ENCODE measurements at places on chromosomes 16 and 17.

DNA sequence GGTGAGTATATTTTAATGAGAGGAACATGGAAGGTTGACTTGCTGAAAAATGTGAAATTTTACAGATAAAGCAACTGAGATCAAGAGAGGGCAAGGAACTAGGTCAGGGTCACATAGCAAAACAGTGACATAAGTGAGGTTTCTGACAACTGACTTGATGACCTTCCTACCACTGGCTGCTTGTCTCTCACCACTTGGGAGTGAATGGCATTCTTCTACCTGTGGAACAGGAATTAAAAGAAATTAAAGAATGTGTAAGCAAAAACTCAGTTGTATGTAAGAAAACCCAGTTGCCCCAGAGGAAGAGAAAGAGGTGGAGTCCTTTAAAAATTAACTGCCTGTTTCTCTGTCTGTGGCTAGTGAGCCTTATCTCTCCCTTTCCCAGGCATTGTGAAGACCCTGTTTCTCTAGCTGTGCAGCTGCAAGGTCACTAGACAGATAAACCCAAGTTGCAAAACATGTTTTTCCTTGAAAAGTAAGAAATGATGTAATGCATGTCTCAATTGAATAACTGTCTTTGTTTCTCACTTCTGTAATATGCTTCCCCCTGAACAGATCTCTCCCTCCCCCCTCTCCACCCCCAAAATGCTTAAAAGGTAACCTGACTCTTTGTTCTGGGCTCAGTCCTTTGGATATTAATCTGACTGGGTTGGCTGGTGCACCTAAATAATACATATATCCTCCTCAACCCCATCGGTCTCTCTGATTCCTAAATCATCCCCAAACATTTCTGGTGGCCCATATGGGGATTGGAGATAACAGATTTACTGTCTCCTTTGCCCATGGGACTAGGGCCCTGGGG lies 23.4 kb downstream of the ACSM1 start:
- no peak for DNase-seq

DNA sequence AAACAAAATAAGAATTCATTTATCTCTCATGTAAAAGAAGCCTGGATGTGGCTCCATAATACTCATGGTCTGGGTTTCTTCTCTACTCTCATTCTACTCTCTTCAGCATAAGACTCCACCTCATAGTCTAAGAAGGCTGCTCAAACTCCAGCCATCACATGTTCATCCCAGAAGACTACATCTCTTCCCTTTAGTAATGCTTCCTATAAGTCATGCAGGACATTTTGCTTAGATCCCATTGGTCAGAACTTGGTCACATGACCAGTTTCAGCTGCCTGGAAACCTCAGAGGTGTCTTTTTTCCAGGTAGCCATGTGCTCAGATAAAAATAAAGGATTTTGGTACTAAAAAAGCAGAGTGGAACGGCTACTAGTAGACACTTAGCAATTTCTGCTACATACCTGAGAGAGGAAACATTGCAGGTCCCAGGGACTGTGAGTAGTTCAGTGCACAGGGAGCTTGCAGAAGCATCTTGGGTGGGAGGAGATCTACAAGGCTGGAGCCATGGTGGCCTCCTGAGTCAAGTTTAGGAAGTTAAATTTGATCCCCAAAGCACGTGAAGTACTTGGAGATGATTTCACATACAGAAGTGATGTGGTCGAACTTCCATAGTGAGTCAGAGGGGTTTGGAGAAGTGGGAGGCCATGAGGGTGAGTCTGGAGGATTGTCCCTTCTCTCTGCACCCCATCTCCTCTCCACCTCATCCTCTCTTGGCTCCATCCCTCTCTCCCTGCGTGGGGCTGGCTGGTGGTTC lies 110.2 kb downstream of the CCDC182 start:
- no peak for DNase-seq

DNA sequence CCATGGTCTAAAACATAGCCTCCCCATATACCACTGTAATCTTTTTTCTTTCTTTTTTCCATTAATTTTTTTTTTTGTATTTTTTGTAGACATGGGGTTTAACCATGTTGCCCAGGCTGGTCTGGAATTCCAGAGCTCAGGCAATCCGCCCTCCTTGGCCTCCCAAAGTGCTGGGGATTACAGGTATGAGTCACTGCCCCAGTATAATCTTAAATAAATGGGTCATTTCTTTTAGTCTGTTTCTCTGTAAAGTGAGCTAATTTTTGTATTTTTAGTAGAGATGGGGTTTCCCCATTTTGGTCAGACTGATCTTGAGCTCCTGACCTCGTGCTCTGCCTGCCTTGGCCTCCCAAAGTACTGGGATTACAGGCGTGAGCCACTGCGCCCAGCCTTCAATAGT lies 5.7 kb upstream of the NME1 start:
- DNase-seq = no peak

GRCh38 chr17:81578561-81579225 lies 26.5 kb upstream of the FAAP100 start:
- no peak for DNase-seq

DNA sequence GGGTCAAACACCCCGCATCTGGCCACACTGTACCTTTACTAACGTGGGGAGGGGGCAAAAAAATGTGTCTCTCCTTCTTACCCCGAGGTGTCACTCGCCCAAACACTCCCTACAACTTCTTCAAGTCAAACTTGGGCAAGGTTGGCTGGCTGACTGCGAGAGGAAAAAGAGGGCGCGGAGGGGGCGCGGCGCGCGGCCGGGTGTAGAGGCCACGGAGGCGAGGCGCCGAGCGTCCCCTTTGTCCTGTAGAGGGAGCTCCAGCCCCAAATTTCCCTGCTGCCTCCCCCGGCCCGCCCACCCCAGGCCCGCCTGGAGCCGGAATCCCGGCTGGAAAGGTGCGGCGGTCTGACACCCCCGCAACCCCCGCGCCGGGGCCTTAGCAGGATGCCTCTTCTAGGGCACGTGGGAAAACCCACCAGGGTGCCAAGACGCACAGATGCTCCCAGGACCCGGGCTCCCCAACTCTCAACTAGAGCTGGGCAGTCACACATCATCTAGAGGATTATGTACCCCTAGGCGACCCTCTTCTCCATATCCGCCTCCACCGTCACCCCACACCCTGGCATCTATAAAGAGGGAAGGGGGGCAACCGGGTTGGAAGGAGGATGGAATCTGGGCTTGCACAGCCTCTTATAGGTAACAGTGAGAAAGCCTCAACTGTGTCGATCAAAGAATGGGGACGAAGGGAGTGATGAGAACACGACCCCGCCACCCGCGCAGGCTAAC lies 4.2 kb downstream of the IRX3 start:
- no peak for DNase-seq

DNA sequence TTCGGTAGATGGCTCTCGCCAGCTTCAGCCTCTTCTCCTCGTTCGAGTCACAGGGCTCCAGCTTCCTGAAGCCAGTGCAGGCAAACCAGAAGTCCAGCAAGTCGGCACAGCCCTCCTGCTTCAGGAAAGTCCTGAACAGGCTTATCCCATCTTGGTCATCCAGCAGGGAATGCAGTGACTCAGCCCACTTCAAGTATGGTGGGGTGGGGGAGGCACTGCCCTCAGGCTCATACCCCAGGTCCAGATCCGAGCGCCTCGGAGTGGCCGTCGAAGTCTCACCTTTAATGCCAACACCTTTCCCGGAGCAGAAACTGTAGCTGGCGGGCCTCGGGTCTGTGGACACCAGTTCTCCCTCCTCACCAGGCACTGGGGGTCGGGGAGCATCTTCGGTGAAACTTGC lies 5.9 kb downstream of the AXIN1 start:
- no peak for DNase-seq

GRCh38 chr16:57720142-57720575 lies 15.4 kb upstream of the KATNB1 start:
- no peak for DNase-seq

DNA sequence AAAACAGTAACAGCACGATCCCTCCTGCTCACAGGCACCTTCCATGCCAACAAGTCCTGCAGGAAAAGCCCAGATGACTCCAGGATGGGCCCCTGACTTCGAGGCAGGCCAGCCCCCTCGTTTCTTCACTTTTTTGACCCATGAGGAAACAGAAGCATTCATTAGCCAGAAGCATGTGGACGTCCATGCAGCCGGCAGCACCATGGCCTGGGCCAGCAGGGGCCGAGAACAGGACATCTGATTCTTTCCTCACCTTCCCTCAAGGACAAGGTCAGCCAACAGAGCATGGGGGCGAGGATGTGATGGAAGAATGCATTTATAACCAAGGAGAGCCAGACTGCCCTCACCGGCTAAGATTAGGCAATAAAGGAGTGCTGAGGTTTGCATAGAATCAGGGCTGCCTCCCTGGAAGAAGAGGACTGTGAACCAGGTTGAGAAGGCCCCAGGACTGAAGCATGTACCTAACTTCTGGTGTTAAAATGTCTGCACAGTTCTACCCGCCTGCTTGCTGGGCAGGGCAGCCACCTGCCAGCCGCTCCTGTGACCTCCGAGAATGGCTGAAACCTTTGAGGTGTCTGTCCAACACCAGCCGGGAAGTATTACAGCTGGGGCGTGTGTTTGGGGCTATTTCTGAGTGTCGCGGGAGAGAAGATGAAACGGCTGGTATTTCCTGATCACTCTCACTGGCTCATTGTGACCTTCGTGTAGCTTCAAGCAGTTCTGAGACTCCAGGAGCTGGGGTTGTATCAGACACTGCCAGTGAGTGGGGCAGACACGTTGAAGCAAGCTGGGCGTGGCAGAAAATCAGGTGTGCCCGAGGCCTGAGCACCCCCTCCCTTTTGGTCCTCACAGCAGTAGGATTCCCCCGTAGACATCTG lies 94.0 kb upstream of the TNRC6C start:
- no peak for DNase-seq

DNA sequence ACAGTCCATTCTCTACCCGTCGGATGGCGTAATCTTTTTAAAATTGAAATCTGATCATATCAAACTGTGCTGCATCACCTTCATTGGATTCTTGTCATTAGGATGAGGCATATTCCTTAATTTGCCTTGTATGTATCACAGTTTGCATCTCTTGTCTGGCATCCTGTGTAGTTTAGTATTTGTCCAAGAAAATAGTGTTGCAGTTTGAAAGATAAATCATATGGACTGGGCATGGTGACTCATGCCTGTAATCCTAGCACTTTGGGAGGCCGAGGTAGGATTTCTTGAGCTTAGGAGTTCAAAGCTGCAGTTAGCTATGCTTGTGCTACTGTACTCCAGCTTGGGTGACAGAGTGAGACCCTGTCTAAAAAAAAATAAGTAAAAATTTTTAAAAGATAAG lies 5.8 kb upstream of the RSL1D1 start:
- DNase-seq = peak; percentile 23

DNA sequence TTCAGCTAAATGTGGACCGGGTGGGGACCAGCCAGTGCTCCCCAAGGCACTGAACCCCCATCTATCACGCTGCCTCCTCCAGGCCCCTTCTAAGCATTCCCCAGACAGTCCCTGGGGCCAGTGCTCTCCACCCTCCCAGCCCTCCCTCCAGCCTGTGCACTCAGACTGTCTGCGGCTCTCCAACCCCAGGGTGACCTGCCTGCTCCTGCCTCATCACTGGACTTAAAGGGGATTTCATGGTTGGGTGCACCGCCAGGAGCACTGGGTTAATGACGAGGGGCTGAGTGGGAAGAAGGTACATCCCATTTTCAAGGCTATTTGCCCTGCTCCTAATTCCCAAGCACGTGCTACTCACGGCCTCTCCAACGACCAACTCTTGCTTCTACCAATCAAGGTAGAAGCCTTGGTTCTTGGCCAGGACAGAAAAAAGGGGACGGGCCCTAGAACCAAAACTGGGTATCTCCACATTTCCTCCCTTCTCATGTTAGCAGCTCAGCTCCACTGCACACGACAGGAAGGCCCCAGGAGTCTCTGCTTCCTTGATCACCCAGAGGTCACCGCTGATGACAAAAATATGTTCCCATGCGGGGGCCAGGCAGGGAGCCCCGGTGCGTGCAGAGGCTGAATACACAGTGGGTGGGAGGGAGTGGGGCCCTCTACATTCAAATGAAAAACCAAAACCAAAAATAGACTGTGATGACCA lies 3.5 kb upstream of the ABR start:
- DNase-seq = no peak

GRCh38 chr16:27639561-27640276 lies 89.8 kb downstream of the KATNIP start:
- DNase-seq = peak; percentile 10

DNA sequence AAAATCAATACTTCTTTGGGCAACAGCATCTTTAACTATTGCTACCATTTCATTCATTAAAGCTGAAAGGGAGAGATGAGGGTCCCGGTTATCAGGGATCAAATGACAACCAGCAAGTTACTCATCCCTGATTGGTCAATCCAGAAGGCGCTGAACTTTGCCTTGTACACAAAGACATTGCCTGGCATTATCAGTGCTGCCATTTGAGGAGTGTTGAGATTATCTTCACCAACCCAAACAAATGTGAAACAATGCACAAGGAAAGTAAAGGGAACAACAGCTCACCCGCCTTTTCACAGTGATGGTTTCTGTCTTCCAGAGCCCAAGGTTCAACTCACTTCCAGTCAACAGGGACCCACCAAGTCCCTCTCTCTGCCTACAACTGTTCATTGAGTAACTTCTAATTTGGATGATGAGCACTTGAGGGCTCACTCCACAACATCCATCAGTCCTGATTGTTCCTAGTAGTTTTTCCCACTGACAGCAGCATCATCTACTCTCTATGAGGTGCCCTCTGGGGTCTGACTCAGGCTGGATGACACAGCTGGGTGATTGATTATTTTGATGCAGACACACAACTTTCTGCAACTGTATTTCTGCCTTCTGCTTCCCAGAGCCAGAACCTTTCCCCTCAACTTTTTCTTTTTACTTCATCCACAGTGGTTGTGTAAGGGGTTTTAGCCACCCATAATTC lies 32.0 kb downstream of the LYRM9 start:
- no peak for DNase-seq

GRCh38 chr17:3798273-3799180 lies 2.5 kb downstream of the ITGAE start:
- DNase-seq = no peak

- DNase-seq = no peak
Measured at GRCh38 chr17:40841246-40841645, 18.8 kb upstream of the KRT10 start.

GRCh38 chr17:32551186-32551955 lies 64.6 kb downstream of the CDK5R1 start:
- DNase-seq = no peak

GRCh38 chr17:78399693-78400144 lies 21.3 kb downstream of the PGS1 start:
- DNase-seq = no peak

- DNase-seq = no peak
Measured at GRCh38 chr16:53053967-53054669, 673 bp upstream of the CHD9 start.

- DNase-seq = no peak
Measured at GRCh38 chr17:52209507-52209906, 51.0 kb upstream of the CA10 start.

DNA sequence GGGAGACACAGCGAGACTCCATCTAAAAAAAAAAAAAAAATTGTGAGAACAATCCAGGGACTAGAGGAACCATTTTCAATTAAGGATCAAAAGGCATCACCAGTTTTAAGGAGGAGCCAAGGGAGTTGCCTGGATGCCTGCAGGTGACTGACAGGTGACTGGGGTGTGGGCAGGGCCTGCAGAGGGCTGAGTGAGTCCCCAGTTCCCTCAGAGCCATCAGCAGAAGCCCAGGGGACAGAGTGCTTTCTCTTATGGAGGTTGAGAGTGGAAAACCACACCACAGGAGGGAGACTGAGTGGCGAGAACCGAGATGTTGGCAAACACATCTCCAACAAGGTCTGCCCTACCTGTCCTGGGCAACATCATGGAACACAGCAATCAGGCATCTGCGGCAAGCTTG lies 27.1 kb upstream of the CREBBP start:
- no peak for DNase-seq
